Hematopoietic multipotent progenitor cell (in vitro differentiated cells): ENCODE measurements at places on chromosomes 3 and 15. TPM values are rescaled to one million over a fixed set of nuclear protein-coding genes. Genes with fewer than 3 reads are reported as not detected.

Gene SCN11A
- total RNA-seq, result under 0.01 TPM

Gene SMAD6
- 3.2 TPM for total RNA-seq

Gene CCR5
- total RNA-seq, result under 0.01 TPM

Gene PLIN1
- total RNA-seq, result under 0.01 TPM

Gene CCDC39
- total RNA-seq, result not detected

Gene ASTE1
- total RNA-seq, result 9.7 TPM

Gene DOCK3
- total RNA-seq, result 1.3 TPM

Gene TM4SF18
- total RNA-seq, result 0.27 TPM

Gene MRPL47
- total RNA-seq, result 7.5 TPM

Gene FBXO40
- total RNA-seq, result not detected

Gene EXD1
- total RNA-seq, result not detected

Gene CTXN2
- not detected for total RNA-seq

Gene TOP2B
- 49.5 TPM for total RNA-seq

Gene CAND2
- 3.0 TPM for total RNA-seq

Gene MFGE8
- 46.3 TPM for total RNA-seq

Gene PEX5L
- total RNA-seq, result under 0.01 TPM

Gene CLDN11
- not detected for total RNA-seq
